WERI-Rb-1 (cell line): ENCODE measurements at places on chromosomes 3 and 15.

- DNase-seq: no peak
These were observed 151.6 kb downstream of the PGPEP1L start for GRCh38 chr15:98855815-98856531.

DNA sequence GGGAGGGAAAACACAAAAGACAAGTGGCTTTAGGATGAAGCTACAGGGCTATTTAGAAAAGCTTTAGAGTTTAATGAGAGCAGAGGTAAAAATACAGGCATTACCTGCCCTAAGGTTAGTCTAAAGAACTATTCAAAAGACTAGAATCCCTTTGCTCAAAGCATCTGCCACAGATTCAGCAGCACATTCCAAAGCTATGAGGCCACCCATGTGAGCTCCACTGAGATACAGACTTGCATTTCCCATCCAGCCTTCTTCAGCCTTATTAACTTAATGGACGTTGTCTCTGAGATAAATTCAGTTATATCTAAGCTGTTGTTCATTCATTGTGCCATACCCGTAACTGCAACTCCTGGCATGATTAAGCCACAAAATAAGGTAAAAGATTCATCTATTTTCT lies 25.4 kb downstream of the CXCR6 start:
- no peak for DNase-seq

GRCh38 chr3:55369141-55369847 lies 117.8 kb downstream of the WNT5A start:
- DNase-seq: no peak

GRCh38 chr3:158808697-158809096 lies 6.8 kb downstream of the MFSD1 start:
- no peak for DNase-seq

DNA sequence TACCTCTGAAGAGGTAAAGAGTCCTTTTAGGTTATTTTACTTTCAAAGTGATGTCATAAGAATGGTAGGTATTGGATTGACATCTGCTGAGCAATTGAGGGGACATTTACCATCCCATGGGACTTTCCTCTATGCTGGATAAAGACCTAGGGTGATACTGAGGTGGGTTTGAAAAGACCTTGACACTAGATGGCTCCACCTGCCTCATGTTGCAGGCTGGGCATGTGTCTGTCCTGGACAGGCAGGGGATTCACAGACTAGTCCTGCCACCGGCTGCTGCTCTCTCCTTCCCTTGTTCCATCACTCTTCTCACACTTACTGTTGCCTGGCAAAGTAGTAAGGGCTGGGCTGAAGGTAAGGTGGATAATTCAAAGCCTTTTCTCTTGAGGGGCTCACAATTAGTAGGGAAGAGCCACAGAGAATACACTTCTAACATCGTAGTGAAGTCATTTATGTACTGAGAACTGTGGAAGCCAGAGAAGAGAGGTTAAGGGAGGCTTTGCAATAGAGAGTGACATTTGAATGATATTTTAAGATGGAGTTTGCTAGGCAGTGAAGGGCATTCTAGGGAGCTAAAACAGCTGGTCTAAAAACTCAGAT lies 27.7 kb downstream of the TRAK1 start:
- DNase-seq: peak; percentile 65

- DNase-seq: peak; percentile 35
These were observed 221.8 kb downstream of the TPRG1 start for GRCh38 chr3:189393598-189393997.

DNA sequence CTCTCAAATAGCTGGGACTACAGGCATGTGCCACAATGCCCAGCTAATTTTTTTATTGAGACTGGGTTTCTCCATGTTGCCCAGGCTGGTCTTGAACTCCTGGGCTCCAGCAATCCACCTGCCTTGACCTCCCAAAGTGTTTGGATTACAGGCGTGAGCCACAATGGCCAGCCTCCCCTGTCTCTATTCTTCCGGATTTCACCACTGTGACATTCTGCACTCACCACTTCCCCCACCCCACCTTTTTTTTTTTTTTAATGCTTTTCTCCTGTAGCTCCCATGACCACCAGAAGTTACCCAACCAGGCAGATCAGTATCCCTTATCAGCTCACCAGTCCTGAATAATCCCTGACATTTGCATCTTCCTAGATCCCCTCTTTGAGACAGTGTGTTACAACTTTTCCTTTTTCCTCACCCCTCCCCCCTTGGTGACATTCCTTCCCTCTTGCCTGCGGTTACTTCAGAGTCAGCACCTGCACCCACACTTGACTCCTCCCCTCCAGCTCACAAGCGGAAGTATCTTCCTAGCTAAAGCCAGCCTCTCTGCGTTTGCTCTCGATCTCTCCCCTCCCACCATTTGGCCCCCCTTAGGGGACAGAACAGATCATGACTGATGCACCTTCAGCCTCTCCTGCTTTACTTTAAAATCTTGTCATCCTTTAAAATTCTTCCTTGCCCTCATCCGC lies 13.5 kb upstream of the ZNF592 start:
- peak; percentile 37 for DNase-seq
